HT1080 (cell line): ENCODE measurements at places on chromosomes 12 and 14.

GRCh38 chr14:81031488-81031887, 76.1 kb downstream of the TSHR start:
- no peak for DNase-seq

GRCh38 chr12:81095501-81096232, 17.8 kb downstream of the ACSS3 start:
- no peak for DNase-seq

DNA sequence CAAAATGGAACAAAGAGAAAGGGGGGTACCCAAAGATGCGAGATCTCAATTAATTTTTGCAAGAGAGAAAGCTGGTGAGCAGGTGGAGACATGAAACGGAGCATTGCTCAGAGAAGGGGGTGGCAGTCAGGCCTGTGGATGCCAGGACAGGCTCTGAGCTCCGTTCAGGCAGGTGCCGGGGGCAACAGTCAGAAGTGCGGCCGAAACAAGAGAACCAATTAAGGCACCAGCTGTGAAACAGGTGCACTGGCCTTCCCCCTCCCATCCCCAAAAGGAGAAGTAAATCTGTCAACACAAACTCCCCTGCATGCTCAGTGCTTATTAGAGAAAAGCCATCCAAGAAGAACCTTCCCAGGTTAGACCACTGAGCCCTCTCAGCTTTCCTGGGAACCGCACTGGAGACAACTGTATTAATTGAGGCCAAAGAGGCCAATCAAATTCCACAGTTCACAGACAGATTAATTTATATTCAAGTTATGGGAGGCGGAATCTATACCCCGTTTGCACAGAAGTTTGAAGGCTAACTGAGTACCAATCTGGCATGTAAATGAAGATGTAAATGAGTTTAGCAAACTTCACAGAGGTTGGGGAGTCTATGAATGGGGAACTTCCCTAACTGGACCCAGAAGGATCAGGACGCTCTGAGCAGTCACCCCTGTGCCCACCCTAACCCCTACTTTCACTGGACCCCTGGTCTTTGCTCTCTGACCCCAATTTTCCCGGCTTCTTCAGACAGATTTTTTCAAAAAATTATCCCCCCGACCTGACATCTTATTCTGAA, 20.9 kb downstream of the OAS2 start:
- no peak for DNase-seq

GRCh38 chr12:111185206-111185888, 183.5 kb downstream of the PHETA1 start:
- no peak for DNase-seq

- DNase-seq = no peak
Measured at GRCh38 chr12:14303661-14304155, 61.8 kb upstream of the ATF7IP start.

DNA sequence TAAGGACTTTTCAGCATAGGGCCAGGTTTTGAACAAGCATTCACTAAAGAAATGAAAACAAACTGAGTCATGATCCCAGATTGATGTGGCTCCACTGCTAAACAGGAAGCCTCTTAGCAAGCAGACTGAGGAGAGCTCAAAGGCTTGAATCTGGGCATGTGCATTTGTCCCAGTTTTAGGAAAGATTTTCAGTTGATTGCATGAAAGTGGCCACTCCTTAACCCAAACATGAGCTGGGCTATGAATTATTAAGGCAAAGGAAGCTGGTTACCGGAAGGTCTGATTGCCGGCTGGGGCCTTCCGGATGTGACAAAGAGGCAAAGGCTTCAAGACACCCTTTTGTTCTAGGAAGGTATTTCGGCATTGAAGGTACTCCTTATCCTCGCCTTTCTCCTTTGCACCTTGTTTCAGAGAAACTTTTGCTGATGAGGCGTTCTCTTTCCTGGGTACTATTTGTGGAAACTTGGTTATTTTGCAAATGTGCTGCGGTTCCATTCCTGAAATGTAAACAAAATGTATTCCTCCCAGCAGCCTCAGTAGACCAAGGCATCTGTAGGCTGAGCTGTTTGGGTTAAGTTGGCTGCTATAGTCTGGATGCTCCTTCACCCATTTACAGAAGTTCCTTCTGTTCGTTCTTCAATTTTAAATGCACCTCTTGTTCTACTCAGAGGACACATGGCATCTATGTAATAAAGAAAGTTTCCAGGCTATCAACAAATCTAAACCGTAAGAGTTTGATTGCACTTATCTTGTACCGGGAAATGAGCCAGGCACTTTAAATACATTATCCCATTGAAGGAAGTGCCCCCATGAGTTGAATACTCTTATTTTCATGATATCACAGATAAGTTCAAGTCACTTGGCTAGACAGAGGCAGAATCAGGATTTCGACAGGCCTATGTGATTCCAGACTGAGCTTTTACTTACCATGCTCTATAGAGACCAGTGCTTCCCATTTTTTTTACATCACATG, 115.6 kb upstream of the METAP2 start:
- peak; percentile 25 for DNase-seq

- no peak for DNase-seq
Measured at GRCh38 chr12:42382013-42382696, 56.2 kb downstream of the PPHLN1 start.

DNA sequence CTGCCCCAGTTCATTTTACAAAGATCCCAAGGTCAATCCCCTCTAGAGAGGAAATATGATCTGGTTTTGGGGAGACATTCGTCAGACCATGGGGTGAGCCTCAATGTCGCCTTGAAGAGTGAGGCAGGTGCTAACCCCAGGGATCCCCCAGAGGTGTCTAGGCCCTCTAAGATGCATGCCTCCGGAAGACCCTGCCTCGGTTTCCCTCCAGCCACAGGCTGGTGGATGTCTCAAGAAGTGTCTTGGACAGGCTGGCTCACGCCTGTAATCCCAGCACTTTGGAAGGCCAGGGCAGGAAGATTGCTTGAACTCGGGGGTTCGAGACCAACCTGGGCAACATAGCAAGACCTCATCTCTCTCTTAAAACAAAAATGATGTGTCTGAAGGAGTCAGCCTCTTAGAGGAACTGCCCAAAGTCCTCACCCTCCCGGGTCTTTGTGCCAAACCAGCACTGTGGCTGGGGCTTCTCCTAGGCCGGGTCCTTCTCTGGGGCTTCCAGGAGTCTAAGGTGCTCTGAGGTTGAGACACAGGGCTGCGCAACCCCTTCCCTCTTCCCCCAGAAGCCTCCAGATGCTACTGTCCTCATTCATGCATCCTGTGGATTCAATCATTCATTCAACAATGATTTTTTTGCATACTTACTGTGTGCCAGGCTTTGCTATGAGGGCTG, 24.7 kb upstream of the BEGAIN start:
- DNase-seq = no peak
